A549 treated with ZK216348 at 1 μM for 4 hours (cell line): ENCODE measurements at places on chromosomes 11 and 22. TPM values are rescaled to one million over a fixed set of nuclear protein-coding genes. Genes with fewer than 3 reads are reported as not detected.

KRTAP5-11 gene
- not detected in 5 replicates for total RNA-seq

OR52A1 gene
- total RNA-seq, result not detected in 5 replicates

DGCR6L gene
- 22.6 to 46.3 TPM (median 41.0 TPM) in 5 replicates for total RNA-seq

OR10A2 gene
- total RNA-seq, result not detected in 5 replicates

NEU3 gene
- total RNA-seq, result 3.5 to 4.4 TPM (median 3.9 TPM) in 5 replicates

DEUP1 gene
- not detected in 5 replicates for total RNA-seq

SMIM35 gene
- total RNA-seq, result not detected in 5 replicates

EIF3M gene
- 371 to 496 TPM (median 386 TPM) in 5 replicates for total RNA-seq

NRGN gene
- total RNA-seq, result 7.3 to 12.6 TPM (median 11.1 TPM) in 5 replicates

MTMR3 gene
- 6.3 to 9.7 TPM (median 9.3 TPM) in 5 replicates for total RNA-seq

TMA7B gene
- not detected in 5 replicates for total RNA-seq

CDKN1C gene
- total RNA-seq, result 2.0 to 3.7 TPM (median 2.6 TPM) in 5 replicates

APOA1 gene
- 0.24 to 0.42 TPM (median 0.27 TPM) in 3 of 5 replicates, not detected in the others for total RNA-seq

FADS1 gene
- 129 to 194 TPM (median 173 TPM) in 5 replicates for total RNA-seq

CHST1 gene
- total RNA-seq, result 1.3 to 1.9 TPM (median 1.6 TPM) in 5 replicates

SEC14L2 gene
- 32.9 to 67.2 TPM (median 52.6 TPM) in 5 replicates for total RNA-seq

ADM gene
- 76.7 to 145 TPM (median 95.8 TPM) in 5 replicates for total RNA-seq

ST14 gene
- 0.09 to 0.53 TPM (median 0.27 TPM) in 5 replicates for total RNA-seq

TIMP3 gene
- total RNA-seq, result 1.3 to 3.0 TPM (median 1.6 TPM) in 5 replicates

PVALB gene
- not detected in 5 replicates for total RNA-seq

SNAP29 gene
- 17.0 to 18.8 TPM (median 18.4 TPM) in 5 replicates for total RNA-seq

OR2AG2 gene
- not detected in 5 replicates for total RNA-seq

SHANK2 gene
- 5.8 to 12.6 TPM (median 7.4 TPM) in 5 replicates for total RNA-seq

LRRN4CL gene
- total RNA-seq, result 0.09 to 0.25 TPM (median 0.14 TPM) in 3 of 5 replicates, not detected in the others

KIAA1671 gene
- total RNA-seq, result 8.2 to 13.0 TPM (median 10.6 TPM) in 5 replicates

TOB2 gene
- total RNA-seq, result 17.6 to 27.5 TPM (median 21.6 TPM) in 5 replicates

MYRF gene
- 11.2 to 24.6 TPM (median 20.8 TPM) in 5 replicates for total RNA-seq

RGL4 gene
- total RNA-seq, result not detected in 5 replicates

CTSF gene
- 27.1 to 40.9 TPM (median 32.9 TPM) in 5 replicates for total RNA-seq

C11orf87 gene
- total RNA-seq, result not detected in 5 replicates

PGA4 gene
- not detected in 5 replicates for total RNA-seq

SPA17 gene
- total RNA-seq, result 15.7 to 43.3 TPM (median 19.0 TPM) in 5 replicates
